LoVo (cell line): ENCODE measurements at places on chromosomes 12 and 14.

- peak; percentile 96 for DNase-seq
These were observed 393 bp upstream of the DCAF5 start for GRCh38 chr14:69153152-69153872.

GRCh38 chr14:81989211-81989610 is 455.6 kb upstream of the SEL1L start:
- DNase-seq, result no peak

DNA sequence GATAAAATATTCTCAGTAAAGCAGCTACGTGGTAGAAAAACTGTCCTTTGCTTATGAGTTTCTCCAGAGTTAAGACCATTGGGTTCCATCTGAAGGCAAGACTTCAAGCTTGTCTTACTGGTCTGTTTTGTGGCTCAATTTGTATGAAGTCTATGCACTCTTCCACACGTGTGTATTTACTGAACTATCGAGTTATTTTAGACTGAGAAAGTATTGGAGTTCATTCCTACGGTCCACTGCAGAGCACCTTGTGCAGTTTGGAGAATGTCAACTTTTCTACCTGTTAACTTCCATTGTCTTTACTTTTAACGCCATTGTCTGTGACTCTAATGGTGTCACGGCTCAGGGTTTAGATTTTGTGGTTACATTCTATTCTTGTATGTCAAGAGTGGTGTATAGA is 3.7 kb downstream of the HIF1A start:
- DNase-seq, result no peak

DNA sequence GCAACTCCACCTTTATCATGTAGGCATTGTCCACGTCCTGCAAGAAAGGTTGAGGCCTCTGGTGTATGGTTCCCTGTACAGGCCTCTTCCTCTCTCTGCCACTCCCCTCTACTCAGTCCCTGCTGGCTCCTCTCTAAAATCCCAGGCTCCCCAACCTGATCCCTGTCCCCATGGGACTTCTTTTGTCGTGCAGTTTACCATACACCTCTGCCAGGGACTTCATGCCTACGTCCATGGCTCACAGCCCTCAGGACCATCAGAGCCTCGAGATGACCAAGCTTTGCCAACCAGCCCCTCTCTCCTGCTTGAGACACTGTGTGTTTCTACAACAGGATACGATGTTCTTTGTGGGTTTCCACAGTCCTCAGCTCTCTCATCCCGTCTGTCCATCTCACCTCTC is 2.9 kb downstream of the KRT2 start:
- no peak for DNase-seq

- DNase-seq, result no peak
These were observed 435.9 kb upstream of the PDE3A start for GRCh38 chr12:19932413-19932812.

DNA sequence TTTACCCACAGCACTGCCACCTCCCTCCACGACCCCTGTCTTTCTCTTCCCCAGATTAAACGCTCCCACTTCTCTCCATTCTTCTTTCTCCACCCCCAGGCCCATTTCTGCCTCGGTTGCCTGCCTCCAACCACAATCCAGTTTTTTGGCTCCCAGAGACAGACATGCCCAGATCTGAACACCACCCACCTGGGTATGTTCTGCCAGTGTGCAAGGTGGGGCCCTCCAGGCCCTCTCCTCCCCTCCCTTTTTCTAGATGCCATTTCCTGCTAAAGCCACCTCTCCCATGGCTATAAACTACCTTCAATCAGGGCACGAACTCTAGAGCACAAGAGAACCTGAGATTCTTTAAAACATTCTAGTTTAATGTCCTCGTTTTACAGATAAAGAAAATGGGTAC is 63.3 kb downstream of the IRF2BPL start:
- no peak for DNase-seq

DNA sequence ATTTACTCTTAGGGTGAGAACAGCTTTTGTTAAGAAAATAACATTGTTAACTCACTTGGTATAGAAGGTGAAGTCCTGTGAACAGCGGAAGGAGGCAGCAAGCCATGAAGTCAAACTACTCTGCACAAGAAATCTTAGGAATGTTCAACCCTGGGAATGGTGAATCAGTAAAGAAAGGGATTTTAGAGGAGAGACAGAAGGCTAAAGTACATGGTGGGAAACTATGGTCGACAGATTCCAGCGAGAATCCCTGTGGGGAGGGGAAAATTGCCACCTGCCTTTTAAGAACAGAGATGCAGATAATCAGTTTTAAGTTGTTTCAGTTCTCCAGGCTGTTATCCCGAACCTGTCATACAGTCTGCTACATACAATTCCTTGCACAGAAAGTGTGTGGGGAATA is 63.2 kb upstream of the PTPRR start:
- no peak for DNase-seq

- no peak for DNase-seq
These were observed 9.0 kb downstream of the RCOR1 start for GRCh38 chr14:102601378-102601925.

GRCh38 chr14:88621100-88621499 is 58.3 kb downstream of the ZC3H14 start:
- no peak for DNase-seq

DNA sequence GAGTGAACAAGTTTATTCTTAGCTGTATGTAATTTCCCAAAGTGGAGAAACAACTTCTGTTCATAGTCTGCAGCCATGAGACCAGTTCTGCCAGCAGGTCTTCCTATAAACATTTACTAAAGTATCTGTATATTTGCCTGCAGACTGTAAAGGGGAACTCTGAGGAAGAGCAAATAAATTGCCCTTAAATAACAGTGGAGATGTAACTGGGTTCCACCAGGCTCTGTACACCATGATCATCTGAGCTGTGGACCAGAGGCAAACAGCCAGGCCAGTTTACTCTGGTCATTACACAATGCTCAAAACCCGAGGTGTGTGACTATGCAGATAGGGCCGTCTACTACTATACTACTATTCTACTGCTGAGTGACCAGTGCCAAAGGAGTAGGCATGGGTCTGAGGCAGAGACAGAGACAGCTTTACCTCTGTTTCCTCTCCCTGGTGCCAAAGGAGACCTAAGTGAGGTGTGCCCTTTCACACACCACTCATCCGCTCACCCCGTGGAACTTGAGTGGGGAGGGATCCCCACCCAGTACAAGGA is 21.1 kb upstream of the CERS5 start:
- DNase-seq, result no peak

- DNase-seq, result no peak
These were observed 1.9 kb downstream of the TGFB3 start for GRCh38 chr14:75979648-75980565.

- peak; percentile 79 for DNase-seq
These were observed 414.5 kb downstream of the PCNX1 start for GRCh38 chr14:71321574-71322315.

DNA sequence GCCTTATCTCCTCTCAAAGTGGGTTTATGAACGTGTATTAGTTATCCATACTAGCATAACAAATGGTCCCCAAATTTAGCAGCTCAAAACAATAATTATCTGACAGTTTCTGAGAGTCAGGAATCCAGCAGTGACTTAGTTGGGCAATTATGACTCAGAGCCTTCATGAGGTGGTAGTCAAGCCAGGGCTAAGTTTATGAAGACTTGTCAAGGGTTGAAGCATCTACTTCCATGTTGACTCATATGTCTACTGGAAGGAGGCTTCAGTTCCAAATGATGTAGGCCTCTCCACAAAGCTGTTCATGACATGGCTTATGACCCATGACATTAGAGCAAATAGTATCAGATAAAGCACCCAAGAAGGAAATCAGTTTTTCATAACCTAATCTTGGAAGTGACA is 73.2 kb downstream of the IPO8 start:
- DNase-seq, result peak; percentile 8

- no peak for DNase-seq
These were observed 352.4 kb downstream of the DPF3 start for GRCh38 chr14:72541546-72541945.

GRCh38 chr12:79614730-79615129 is 76.0 kb downstream of the PAWR start:
- no peak for DNase-seq

GRCh38 chr12:114932806-114933205 is 248.8 kb upstream of the TBX3 start:
- no peak for DNase-seq
